Body of pancreas (tissue), 4 donors: ENCODE measurements at places on chromosomes 11 and 22. TPM values are rescaled to one million over a fixed set of nuclear protein-coding genes. Genes with fewer than 3 reads are reported as not detected.
A peak's percentile ranks its signal among the peaks of the same experiment; 100 is the strongest.

Gene ANO1
- 23.1 TPM for total RNA-seq

DNA sequence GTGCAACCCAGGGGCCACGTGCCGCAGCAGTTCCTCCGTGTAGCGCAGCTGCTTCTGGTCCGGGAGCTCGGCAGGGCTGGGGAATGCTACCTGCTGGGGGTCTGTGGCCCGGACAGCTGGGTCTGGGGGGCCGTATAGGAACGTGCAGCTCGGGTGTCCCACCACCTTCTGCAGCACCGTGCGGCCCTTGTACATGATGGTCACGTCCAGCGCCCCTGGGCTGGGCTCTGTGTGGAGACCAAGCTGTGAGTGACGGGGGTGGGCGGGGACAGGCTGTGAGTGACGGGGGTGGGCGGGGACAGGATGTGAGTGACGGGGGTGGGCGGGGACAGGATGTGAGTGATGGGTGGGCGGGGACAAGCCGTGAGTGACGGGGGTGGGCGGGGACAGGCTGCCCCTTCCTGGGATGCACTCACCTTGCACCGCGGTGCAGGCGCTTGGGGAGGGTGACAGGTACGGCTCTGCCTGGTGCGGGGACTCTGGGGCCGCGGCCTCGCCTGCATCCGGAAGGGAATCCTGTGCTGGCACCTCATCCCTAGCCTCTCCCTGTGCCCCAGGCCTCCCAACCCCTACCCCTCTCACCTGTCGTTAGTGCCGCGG is 2.3 kb downstream of the IRF7 start:
- no peak overlapping the region for H3K27ac ChIP-seq
- peaks cover 21% of the 10 kb centered on the region for H3K4me1 ChIP-seq
- peak; percentile 49 for DNase-seq
- H3K4me3 ChIP-seq = no peak overlapping the region
- peaks cover 26% of the 10 kb centered on the region for H3K36me3 ChIP-seq

- H3K27me3 ChIP-seq = no peaks in the 10 kb centered on the region
- no peaks in the 10 kb centered on the region for H3K36me3 ChIP-seq
- no peak for DNase-seq
- no peak overlapping the region for H3K27ac ChIP-seq
- no peak overlapping the region for H3K4me3 ChIP-seq
- H3K4me1 ChIP-seq = peaks cover 30% of the 10 kb centered on the region
Observed at GRCh38 chr11:118200497-118200896, 24.1 kb upstream of the SCN2B start.

Gene ZFTA
- 13.2 TPM for total RNA-seq

DNA sequence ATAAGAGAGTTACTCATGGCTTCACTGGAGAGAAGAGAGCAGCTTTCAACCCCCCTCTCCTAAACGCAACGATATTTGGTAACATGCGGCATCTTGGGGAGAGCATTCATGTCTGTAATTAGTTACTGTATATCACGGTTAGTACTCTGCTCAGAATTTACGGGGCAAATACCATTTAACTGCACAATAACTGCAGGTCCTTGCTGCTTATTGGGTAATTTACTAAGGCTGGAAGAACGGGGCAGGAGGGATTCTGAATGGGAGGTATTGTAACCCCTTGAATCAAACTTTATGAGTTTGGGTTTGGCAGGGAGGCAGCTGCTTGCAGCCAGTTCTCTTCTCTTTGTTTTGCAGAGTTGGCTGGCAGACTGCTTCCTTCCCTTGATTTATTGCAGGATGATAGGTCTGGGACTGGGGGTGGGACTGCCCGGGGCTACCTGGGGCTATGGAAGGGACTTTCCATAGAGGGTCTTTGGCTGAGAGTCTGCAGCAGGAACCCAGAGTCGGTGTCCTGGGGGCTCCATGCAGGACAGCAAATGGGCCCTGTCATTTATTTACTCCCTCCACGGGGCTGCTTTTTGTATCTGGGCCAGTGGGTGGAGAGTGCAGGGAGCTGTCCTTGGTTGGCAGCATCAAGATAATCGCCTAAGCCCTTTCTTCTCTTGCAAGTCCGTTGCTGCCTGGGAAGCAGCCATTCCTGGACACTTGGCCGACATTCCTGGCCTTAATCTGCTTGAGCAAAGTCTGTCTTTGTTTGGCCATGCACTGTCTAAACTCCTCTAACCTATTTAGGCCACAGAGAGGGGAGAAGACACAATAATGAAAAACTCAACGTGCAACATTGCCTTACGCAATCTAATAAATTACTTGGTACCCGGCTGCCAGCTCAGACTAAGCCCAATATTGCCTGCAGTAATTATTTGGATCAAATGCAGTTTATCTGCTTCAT is 188.9 kb downstream of the ST3GAL4 start:
- no peaks in the 10 kb centered on the region for H3K27me3 ChIP-seq
- DNase-seq = no peak
- H3K4me3 ChIP-seq = no peak overlapping the region
- H3K4me1 ChIP-seq = peaks cover 25% of the 10 kb centered on the region
- H3K36me3 ChIP-seq = no peaks in the 10 kb centered on the region

DNA sequence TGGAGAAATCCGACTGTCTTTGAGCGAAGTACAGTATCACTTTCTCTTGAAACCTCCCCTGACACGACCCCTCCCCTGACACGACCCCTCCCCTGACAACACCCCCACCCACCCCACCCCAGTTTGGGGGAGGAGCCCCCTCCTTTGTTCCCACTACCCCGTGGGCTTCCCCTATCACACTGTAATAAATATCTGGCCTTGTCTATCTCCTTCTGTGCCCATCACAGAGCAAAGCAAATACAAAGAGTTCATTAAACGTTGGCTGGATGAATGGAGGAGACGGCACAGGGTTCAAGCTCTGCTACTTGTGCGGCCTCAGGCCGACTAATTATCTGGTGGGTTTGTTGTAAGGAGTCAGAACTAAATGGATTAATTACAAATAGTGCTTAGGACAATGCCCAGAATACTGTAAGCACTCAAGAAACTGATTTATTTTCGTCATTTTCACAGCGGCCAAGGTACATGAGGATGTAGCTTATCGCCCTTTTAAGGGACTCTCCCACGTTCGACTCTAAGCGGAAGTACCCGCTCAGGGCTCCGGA is 628 bp upstream of the GGA1 start:
- peaks cover 41% of the 10 kb centered on the region for H3K4me1 ChIP-seq
- H3K4me3 ChIP-seq = peak overlapping the region; percentile 84
- no peaks in the 10 kb centered on the region for H3K27me3 ChIP-seq
- DNase-seq = no peak
- no peaks in the 10 kb centered on the region for H3K36me3 ChIP-seq
- peak overlapping the region; percentile 93 for H3K27ac ChIP-seq

- H3K36me3 ChIP-seq = no peaks in the 10 kb centered on the region
- H3K4me3 ChIP-seq = no peak overlapping the region
- H3K4me1 ChIP-seq = no peaks in the 10 kb centered on the region
- no peaks in the 10 kb centered on the region for H3K27me3 ChIP-seq
Observed at GRCh38 chr11:17890325-17890724, 122.5 kb downstream of the SERGEF start.

GRCh38 chr11:111435046-111435698 is 56.1 kb upstream of the POU2AF1 start:
- peaks cover 26% of the 10 kb centered on the region for H3K4me1 ChIP-seq
- no peaks in the 10 kb centered on the region for H3K36me3 ChIP-seq
- H3K4me3 ChIP-seq = no peak overlapping the region
- H3K27ac ChIP-seq = no peak overlapping the region

Gene LARGE2
- 14.5 TPM for total RNA-seq

DNA sequence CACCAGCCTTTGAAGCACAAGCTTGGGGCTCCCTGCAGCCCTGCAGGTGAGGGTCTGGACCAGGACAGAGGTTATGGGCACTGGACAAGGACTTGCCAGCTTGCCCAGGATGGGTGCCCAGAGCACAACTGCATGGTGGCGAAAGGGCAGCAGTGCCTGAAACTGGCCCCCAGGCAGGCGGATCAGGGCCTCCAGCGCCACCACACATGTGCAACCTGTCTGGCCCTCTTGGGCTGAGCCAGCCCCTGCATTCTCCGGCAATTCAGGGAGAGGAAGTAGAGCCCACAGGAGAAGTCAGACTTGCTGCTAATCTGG is 18.8 kb downstream of the MB start:
- H3K27me3 ChIP-seq = no peaks in the 10 kb centered on the region
- no peaks in the 10 kb centered on the region for H3K36me3 ChIP-seq
- DNase-seq = no peak
- H3K4me3 ChIP-seq = no peak overlapping the region
- H3K4me1 ChIP-seq = peaks cover 16% of the 10 kb centered on the region

- H3K27ac ChIP-seq = no peak overlapping the region
- H3K4me3 ChIP-seq = no peak overlapping the region
- no peak for DNase-seq
- no peaks in the 10 kb centered on the region for H3K36me3 ChIP-seq
Observed at GRCh38 chr11:69873166-69874077, 54.2 kb upstream of the FGF3 start.

Gene IL10RA
- total RNA-seq = 7.3 TPM

GRCh38 chr11:73866586-73866996 is 10.1 kb downstream of the COA4 start:
- H3K4me1 ChIP-seq = peaks cover 11% of the 10 kb centered on the region
- H3K36me3 ChIP-seq = no peaks in the 10 kb centered on the region
- no peak overlapping the region for H3K27ac ChIP-seq
- no peak overlapping the region for H3K4me3 ChIP-seq
- DNase-seq = no peak
- H3K27me3 ChIP-seq = no peaks in the 10 kb centered on the region

Gene OR52E8
- not detected for total RNA-seq

DNA sequence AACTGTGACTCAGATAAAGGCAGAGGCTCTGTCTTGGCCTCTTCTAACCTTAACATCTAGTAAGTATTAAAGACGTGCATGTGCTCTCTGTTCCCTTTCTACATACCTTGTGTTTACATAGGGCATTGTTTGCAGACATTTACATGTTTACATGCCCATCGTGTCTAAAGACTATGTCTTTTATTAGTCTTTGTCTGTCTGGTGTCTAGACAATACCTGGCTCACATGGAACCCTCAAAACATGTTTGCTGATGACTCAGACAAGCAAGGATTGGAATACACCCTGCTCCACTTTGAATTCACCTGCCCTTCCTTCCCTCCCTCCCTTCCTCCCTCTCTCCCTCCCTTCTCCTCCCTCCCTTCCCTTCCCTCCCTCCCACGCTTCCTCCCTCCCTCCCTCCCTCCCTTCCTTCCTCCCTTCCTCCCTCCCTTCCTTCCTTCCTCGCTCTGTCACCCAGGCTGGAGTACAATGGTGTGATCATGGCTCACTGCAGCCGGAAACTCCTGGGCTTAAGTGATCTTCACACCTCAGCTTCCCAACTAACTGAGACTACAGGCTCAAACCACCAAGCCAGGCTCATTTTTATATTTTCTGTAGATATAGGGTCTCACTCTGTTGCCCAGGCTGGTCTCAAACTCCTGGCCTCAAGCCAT is 23.7 kb upstream of the SORL1-AS1 start:
- DNase-seq = no peak
- H3K4me3 ChIP-seq = no peak overlapping the region
- H3K4me1 ChIP-seq = peaks cover 13% of the 10 kb centered on the region
- no peaks in the 10 kb centered on the region for H3K36me3 ChIP-seq

- no peaks in the 10 kb centered on the region for H3K4me1 ChIP-seq
- no peaks in the 10 kb centered on the region for H3K27me3 ChIP-seq
- no peaks in the 10 kb centered on the region for H3K36me3 ChIP-seq
- H3K4me3 ChIP-seq = no peak overlapping the region
- H3K27ac ChIP-seq = no peak overlapping the region
Observed at GRCh38 chr11:117730208-117730800, 66.7 kb downstream of the DSCAML1 start.

Gene RNF121
- 24.4 TPM for total RNA-seq

DNA sequence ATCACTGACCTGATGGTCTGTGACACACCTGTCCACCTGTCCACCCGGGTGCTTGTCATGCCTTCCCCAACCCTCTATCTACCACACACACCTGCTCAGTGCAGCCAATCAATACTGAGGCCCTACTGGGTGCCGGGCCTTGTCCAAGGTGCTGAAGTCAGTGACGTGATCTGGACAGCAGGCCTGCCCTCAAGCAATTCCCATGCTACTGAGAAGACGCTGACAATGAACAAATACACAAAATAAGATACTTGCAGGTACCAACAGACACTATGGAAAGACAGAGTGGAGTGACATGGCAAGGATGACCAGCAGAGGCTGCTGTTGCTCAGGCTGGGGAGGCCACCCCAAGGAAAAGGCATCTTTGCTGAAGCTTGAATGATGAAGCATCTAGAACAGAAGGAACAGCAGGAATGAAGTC is 21.2 kb downstream of the PLAAT3 start:
- peak; percentile 26 for DNase-seq
- H3K36me3 ChIP-seq = no peaks in the 10 kb centered on the region
- no peaks in the 10 kb centered on the region for H3K4me1 ChIP-seq
- H3K4me3 ChIP-seq = no peak overlapping the region

Gene APOBEC3C
- total RNA-seq = 2.6 TPM

- H3K4me3 ChIP-seq = no peak overlapping the region
- no peaks in the 10 kb centered on the region for H3K27me3 ChIP-seq
- peak overlapping the region; percentile 75 for H3K27ac ChIP-seq
- H3K4me1 ChIP-seq = peaks cover 36% of the 10 kb centered on the region
- no peaks in the 10 kb centered on the region for H3K36me3 ChIP-seq
Observed at GRCh38 chr11:112016765-112017376, 8.3 kb upstream of the DLAT start.

- no peak for DNase-seq
- H3K27ac ChIP-seq = no peak overlapping the region
- H3K27me3 ChIP-seq = no peaks in the 10 kb centered on the region
- H3K4me1 ChIP-seq = no peaks in the 10 kb centered on the region
Observed at GRCh38 chr22:39429916-39430575, 26.8 kb upstream of the MGAT3 start.

DNA sequence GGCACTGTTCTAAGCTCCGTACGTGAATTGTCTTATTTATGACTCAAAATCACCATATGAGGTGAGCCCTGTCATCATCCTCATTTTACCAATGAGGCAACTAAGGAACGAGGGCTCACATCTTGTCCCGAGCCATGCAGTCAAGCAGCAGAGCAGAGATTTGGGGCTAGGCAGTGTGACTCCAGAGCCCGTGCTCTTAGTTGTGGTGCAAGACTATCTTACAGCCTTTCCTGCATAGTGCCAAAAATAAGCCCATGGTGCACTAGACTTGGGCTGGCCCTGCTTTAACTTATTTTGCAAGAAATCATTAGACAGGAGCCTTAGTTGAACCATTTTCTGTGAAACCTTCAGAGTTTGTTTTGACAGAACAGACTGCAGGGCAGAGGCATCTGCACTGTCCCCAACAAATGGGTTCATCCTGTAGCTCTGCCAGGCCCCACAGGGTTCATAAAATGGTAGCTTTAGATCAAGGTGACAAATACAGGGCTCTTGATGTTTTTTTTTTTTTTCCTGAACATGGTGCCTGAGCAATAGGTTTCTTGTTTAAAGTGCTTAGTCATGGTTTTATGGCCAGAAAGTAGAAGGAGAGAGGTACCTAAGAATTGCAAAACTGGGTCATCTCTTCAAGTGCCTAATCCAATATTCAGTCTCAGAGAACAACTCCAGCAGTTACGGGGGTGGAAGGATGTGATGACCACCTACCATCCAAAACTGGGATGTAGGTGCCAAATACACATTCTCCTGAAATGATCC is 56.6 kb downstream of the BMAL1 start:
- H3K36me3 ChIP-seq = no peaks in the 10 kb centered on the region
- H3K27ac ChIP-seq = no peak overlapping the region
- DNase-seq = no peak
- H3K27me3 ChIP-seq = no peaks in the 10 kb centered on the region
- peaks cover 55% of the 10 kb centered on the region for H3K4me1 ChIP-seq
- no peak overlapping the region for H3K4me3 ChIP-seq
